HL-60 (cell line): ENCODE measurements at places on chromosomes 1 and 21.

- no peak for DNase-seq
Observed at GRCh38 chr1:115867216-115867615, 26.3 kb upstream of the NHLH2 start.

GRCh38 chr1:43308635-43309404 lies 8.0 kb downstream of the TIE1 start:
- DNase-seq = no peak

DNA sequence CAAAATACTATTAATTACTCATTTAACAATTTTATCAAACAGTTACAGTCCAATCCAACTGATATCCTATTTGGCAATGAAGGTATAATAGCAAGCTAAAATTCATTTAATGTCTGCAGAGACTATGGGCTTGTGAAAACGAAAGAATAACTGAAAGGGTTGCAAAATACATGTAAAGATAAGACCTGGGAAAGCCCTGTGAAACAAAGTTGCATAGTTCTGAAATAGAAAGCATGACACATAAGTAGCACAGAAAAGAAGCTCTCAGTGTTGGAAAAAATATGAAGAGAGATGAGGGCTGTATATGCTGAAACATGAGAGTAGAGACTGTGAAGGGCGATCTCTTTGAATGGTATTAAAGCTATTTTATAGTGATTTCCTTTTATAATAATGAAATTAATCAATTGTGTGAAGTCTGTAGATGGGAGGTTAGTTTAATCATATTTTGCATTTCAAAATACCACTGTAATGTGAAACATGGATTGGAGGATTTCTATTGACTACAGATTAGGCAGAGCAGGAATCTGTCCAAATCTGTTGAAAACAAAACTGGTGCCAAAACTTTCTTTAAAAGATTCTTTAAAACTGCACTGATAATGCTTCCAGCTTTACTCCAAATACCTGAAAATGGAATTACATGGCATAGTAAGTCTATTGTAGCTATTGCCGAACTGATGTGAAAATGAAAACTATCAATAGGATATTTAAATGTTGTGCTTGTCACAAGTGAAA lies 1518.9 kb upstream of the B3GALT2 start:
- DNase-seq = no peak

DNA sequence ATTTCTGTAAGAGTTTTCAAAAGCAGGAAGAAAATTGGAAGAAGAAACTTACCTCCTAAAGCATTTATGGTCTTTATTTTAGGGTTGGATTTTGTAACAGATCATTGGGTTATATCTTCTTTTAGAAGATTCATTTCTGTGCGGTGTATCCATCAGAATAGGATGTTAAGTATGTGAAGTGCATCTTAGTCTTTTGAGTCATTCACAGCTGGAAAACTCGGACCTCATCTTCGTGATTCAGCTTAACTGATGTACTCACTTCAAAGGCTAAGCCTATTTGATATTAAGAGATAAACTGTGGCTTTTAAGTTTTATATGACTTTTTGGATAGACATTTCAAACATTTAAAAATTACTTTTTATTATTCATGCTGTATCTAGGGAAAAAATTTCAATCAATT lies 56.3 kb downstream of the GIPC2 start:
- DNase-seq = no peak

DNA sequence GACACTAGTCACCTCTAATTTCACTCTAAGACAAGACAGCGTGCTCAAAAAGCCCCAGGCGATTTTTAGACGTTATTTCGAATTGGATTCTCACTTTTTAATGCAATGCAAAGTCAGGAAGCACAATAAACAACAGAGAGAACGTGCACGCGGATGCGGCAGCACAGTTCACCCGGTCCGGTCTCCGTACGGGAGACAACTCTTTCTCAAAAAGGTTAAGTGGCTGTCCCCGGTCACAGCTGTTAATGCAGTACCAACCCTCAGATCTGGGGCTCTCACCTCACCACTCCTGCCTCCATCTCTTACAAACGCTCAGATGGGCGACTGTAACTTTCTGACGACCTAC lies 1.2 kb downstream of the HP1BP3 start:
- DNase-seq = no peak

GRCh38 chr1:185556561-185556960 lies 177.6 kb upstream of the HMCN1 start:
- no peak for DNase-seq

DNA sequence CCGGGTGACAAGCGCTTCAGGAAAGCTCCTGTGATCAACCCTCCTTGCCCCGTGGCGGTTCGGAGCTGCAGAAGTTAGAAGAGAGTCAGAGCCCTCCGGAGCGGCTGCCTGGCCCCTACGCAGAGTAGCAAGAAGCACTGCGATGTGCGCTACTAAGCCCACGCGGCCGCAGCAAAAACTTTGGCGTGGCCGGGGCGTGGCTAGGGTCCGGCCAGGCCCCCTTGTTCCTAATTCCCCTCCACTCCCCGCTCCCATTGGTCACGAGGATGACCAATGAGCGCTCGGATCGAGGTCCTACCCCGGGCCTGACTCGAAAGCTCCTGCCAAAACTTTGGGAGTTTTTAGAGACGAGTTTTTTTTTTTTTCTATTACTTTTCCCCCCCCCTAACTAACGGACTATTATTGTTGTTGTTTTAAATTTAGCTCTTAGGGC lies at the start of gene HLX:
Gene HLX (plus strand): TSS at position 368 of the 433 bp plus-strand sequence. CDS start 415 bp downstream, outside the sequence.
- DNase-seq = peak; percentile 94

GRCh38 chr1:240612811-240613210 lies 856 bp upstream of the GREM2 start:
- DNase-seq = no peak

GRCh38 chr1:188888386-188888785 lies 1589.3 kb downstream of the BRINP3 start:
- no peak for DNase-seq

GRCh38 chr1:14140831-14141401 lies 440.9 kb downstream of the PRDM2 start:
- DNase-seq = no peak

DNA sequence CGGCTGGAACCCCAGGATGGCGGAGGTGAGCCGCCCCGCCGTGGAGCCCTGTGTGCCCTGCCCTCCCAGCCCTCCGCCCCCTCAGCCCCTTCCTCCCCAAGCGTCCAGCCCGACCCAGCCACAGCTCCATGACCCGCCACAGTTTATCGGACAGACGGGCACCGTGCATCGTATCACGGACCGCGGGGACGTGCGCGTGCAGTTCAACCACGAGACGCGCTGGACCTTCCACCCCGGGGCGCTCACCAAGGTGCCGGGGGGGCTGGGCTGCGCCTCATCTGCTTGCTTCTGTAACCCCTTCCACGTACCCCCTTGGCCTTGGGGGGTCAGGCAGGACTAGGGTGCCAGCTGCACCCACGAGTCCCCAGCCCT lies 6.6 kb upstream of the MMP23B start:
- no peak for DNase-seq

DNA sequence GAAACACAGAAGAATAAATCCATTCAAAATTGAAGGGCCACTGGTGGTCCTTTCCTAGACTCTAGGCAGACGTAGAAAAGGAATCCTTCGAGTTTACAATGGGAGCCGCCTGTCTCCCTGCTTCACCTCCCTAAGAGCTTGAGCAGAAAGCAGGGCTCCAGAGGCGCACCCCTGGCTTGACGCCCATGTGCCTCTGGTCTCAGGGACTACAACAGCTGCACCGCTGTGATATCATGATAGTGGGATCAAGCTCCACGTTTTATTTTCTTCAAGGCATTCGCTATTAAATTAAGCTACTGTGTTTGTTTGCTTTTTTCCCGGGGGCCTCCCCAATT lies 403 bp upstream of the C1orf122 start:
- no peak for DNase-seq

GRCh38 chr1:226940029-226940805 lies at the start of gene COQ8A:
TSS of gene COQ8A (plus strand) at chr1:226940294. CDS start at chr1:226961386, 21,092 bp downstream.
- DNase-seq = peak; percentile 99

DNA sequence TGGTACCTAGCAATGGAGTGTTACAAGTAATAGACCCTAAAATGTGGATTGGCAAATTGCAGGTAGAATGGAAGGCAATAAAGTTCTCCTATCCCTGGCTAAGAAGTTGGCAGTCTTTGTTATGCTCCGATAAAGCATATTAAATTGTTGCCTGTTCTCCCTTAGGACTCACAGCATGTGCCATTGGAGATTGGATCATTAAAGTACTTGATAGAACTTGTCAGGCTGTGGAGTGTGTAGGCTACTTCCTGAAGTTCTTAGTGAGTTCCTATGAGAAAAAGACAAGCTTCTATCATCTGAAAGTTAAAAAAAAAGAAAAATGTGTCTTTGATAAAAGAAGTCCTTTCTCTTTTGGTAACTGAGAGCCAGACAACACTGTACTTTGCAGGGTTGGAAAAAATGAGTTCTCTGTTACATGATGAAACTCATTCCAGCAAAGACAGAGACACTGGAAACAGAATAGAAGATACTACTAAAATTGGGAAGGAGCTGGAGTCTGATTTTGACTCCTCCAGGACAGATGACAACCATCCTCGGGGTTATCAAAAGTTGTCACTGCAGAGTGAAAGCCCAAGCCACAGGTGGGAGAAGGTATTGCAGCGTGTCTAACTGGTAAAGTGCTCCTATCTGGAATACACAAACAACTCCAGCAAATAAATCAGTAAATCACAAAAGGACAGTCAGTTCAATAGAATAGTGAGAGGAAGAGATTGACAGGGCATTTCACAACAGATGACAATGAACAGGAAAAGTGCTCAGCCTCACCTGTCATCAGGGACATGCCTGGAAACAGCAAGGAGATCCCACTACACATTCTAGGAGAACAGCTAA lies 87.5 kb upstream of the WDR26 start:
- no peak for DNase-seq

DNA sequence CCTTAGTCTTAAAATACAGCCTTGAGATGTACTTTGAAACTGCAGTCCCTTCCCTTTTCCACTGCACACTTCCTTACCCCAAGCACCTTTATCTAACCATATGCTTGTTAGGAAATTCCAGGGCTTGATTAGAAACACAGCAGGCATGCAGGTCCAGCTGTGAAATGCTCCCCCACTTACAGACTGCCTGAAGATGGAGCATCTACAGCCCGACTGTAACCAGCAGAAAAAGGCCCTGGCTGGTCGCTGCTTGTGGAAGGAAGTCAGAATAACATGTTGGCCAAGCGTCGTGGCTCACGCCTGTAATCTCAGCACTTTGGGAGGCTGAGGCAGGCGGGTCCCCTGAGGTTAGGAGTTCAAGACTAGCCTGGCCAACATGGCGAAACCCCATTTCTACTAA lies 37.2 kb downstream of the VN1R5 start:
- no peak for DNase-seq

DNA sequence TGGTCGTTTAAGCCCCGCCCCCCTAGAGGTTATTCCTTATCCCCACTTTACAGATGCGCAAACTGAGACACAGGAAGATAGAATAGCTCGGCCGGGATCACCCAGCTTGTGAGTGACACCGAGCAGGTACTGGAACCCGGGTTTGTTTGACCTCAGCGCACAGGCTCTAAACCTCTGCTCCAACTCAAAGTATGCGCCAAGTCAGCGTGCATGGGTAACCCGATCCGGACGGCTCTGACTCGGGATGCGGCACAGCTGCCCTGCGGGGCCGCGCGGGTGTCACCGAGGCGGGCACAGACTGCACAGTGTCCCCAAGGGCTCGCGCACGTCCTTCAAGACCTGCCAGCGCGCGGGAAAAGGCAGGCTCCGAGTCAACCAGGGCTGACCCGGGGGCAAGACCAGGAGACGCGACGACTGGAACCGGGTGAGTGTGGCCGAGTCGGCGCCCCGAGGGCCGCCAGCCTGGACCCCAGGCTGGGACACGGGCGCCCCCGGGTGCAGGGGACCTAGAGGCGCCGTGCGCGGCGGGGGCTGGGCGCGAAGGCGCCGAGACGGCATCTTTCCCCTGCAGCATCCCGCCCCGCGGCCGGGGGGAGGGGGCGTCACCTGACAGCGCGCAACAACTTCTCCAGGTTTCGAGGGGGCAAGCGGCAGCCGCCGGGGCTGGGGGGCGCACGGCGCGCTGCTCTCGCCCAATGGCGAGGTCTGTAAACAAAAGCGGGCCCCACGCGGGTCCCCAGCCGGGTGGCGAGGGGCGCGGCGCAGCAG lies 101.9 kb upstream of the SOD1 start:
- DNase-seq = no peak

DNA sequence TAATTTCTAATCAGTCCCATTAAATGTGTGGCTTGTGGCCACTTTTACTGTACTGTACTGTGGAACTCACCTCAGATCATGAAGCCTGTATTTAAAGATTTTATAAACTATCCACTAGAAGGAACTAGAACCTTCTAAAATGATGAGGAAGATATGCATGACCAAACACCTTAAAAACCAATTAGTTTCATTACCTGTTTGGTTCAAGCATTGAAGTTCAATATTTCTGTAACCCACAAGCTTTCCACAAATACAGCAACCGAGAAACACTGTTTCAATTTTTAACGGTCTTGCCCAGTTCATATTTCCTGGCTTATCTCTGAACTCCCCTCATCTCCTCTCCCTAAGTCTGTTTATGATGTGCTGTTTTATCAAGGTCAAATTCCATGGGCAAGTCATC lies 264.3 kb upstream of the PLD5 start:
- no peak for DNase-seq

- DNase-seq = no peak
Observed at GRCh38 chr1:6953216-6953615, 168.0 kb downstream of the CAMTA1 start.

DNA sequence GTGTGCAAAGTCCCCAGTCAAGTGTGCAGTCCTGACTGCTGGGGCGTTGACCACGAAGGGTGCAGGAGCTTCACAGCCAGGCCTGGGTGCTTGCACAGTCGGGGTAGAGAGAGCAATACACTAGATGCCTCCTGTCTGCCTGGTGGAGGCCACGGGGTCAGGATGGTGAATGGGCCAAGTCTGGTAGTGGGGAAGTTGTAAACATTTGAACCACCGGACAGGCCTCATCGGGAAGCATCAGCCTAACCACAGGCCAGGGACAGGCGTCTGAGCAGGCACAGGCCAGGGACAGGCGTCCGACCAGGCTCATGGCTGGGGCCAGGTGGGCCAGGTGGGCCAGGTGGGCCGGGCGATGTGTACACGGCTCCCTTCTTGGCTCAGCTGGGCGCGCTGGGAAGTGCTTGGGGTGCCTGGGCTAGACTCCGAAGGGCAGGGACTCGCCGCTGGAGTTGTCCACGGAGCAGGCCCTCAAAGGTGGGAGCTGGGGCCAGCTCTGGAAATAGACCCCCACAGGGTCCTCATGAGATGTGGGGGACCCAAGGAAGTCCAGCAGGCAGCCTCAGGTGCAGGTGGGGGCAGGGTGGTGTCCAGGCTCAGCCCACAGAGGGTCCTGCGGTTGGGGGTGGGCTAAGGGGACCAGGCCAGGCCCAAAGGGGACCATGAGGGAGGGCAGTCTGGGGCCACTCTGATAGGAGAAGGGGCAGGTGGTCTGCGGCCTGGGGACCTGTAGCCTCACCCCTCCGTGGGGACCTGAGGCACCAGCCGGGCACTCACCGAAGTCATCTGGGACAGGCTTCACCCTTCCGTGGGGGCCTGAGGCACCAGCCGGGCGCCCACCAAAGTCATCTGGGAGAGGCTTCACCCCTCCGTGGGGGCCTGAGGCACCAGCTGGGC lies 15.0 kb downstream of the COL6A1 start:
- DNase-seq = no peak
